ENCODE measurements at places on chromosomes 5 and 9.

DNA sequence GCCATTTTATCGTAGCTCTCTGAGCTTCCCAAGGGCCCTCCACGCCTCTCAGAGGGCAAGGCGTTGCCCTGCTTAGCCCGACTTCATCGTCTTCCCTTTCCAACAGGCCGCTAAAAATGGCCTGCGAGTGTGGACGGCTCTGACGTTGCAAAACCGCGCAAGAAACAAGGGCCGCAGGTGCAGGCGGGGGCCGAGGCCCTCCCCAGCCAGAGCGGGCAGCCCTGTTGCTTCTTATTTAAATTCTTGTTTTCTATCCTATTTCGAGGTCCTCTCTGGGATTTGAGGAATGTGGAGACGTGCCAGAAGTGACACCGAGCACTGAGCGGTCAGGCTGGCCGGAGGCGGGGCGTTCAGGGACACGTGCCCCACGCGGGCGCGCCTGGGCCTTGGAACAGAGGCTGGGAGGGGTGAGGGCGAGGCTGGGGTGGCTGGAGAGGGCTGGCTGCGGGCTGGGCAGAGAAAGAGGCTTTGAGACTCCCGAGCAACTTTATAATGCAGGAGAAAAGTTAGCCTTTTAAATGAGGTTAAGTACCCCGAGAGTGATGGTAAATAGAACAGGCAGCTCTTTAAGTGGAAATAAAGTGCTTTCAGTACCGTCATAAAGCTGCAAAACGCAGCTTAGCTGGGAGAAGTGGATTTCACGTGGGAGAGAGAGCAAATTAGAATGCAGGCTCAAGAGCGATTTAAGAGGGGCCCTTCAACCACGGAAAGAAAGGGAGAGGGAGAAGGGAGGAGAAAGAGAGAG is 243.6 kb downstream of the AUH start:
- no peak for DNase-seq

DNA sequence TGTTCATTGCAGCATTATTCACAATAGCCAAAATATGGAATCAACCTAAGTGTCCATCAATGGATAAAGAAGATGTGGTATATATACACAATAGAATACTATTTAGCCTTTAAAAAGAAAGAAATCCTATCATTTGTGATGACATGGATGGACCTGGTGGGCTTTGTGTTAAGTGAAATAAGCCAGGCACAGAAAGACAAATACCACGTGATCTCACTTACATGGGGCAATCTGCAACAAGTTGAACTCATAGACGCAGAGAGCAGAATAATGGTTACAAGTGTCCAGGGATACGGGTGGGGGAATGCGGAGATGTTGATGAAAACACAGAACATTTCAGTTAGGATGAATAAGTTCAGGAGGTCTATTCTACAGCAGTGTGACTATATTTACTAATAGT is 66.4 kb upstream of the ALDH1B1 start:
- no peak for DNase-seq

DNA sequence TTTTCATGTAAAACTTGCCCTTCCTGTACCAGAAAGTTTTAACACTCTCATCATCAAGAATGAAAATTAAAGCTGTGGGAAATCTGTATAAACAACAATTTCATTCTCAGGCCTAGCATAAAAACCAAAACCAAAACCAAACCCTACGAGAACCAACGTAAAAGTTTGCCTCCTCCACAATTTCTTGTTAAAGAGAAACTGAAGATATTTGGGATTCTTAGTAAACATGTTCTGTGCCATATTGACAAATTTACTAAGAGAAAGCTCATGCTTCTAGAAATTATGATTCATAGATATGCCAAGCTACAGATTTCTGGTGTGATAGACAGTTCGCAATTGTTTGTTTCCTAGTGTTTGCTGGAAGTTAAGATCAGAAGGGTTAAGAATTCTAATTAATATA is 801.0 kb upstream of the NUDT12 start:
- DNase-seq: no peak

DNA sequence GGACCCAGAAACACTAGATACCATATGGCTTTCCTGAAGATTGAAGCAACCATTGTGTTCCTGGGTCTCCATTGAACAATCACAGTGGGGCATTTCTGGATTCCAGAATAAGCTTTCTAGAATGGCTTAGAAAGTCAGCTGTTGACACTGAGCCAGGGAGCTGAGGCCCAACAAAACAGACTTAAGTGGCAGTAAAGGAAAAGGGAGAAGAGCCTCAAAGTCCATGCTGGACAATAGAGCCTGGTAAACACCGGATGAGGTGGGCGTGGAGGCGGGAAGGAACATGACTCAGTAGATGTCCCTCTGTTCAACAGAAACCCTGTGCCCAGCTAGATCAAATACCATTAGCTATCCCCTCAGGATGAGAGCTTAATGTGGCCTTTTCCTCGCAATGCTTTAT is 14.8 kb downstream of the SPARC start:
- no peak for DNase-seq

DNA sequence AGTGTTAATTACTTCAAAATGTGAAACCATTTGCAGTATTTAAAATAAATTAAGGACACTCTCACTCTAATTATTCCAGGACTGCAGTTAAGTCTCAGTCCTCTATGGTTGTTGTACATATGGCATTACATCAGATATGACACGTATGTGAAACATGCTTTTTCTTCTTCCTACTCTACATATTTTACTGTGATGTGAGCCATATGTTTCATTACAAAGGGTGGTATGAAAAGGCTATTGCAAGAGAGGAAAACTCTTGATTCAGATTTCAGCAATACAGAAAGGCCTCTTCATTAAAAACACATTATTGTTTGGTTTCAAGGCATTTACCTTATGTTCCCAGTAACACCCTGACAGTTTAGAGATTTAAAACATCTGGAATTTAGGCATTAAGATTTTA is 964.5 kb upstream of the DMAC1 start:
- DNase-seq: no peak

GRCh38 chr9:4689687-4690104 is 10.3 kb downstream of the CDC37L1 start:
- no peak for DNase-seq

DNA sequence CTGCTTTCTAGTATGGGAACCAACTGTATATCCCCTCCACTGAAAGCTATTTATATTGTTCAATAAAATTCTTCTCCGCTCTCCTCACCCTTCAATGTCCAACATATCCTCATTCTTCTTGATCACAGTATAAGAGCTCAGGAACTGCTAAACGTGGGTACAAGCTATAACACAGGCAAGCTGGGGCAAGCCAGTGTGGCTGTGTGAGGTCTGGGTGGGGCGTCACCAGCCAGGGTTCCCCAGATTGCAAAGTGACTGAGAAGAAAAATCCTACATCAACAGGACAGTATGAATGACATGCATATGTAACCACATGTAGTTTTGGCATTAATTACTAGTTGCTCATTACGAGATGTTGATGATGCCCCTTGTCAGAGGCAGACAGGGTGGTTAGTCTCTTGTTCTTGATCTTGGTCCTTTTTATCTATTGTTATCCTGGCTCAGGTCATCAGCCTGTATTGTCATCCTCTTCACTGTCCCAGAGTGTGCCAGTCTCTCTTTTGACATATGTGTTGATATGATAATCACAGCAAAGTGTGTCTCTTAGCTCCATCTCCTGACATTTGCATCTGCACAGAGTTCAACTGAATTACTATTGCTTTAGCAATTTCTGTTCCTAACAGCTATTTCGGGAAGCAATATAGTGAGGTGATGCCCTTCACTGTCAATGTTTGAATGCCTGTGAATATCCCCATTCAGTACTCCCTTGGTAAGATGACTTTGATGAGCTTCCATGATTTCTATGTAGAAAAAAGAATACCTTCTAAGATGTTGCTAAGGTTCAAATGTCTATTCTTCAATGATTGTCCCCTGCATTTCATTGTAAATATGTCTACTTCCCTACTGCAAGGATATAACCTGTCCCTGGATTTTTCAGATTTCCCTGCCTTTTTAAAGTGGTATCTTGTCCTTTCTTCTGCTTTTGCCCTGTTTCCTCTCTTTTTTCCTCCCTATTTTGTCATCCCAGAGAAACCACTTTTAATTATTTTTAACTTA is 140.3 kb downstream of the MAT2B start:
- no peak for DNase-seq

DNA sequence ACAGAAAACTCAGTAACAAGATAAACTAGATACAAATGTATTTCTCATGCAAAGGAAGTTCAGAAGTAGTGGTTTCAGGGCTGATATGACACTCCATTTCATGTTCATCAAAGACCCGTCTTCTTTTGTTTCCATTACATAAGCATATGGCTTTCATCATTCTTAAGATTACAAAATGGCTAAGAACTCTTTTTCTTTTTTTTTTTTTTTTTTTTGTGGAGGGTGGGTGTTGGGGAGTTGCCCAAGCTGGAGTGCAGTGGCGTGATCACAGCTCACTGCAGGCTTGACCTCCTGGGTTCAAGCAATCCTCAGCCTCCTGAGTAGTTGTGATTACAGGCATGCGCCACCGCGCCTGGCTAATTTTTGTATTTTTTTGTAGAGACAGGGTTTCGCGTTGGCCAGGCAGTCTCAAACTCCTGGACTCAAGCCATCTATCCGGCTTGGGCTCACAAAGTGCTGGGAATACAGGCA is 22.0 kb upstream of the PTBP3 start:
- no peak for DNase-seq

DNA sequence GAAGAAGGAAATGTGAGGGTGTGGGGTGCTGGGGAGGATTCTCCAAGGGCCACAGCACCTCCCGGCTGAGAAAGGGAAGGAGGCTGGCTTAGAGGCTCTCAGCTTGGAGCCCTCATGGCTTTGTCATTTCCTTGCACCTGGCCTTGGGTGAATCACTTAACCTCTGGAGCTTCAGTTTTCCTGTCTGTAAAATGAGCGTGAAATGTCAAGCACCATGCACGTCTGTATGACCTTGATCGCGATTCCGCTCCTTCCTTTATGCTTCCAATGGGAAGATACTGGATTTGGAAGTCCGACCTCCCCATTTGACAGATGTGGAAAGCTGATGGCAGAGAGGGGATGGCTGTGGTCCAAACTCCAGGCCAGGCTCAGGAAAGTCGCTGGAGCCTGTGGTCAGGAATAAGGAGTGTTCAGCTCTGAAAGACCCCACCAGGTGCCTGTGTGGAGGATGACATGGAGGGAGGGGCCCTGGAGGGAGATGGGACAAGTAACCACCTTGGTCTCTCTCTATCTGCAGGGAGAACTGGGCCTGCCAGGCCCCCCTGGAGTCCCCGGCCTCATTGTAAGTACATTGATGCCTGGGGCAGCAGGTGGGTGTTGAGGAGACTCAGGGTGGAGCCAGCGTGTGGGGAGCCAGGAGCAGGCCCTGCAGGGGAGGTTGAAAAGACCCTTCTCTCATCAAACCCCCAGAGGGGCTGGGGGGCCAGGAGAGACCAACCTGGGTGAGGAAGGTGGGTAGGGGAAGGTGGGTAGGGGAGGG is 66.5 kb downstream of the COL27A1 start:
- DNase-seq: no peak

DNA sequence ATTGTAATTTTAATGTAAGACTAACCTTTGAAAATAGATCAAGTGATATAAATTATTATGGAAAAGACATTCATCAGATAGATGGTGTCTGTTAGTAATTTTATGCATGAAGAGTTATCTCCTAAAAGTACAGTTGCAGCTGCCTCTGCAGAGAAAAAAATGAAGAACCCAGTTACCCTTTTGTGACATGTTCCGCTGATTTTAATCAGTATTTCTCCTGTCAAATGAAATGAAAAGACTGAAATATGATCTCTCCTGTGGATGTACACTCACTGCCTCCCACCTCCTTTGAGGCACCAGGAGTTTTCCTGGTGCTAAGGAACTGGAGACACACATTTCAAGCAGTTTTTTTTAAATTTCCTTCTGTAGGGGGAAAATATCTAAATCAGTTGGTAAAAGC is 277.4 kb downstream of the KIF4B start:
- DNase-seq: no peak

DNA sequence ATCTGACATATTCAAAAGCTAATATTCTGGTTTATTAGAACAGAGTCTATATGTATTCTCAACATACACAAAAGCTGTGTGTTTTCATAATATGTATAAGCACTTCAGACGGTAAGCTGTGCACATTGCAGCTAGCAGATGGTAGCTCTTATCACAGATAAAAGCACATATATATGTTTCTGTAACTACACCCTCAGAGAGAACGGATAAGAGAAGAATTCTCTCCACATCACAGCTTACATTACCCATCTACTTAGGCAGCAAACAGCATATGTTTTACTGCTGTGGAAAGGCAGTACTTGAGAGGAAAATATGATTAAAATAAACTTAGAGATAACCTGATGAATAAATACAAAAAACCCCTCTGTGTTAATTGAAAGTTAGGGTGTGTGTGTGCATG is 450.9 kb upstream of the ZNF608 start:
- DNase-seq: no peak

DNA sequence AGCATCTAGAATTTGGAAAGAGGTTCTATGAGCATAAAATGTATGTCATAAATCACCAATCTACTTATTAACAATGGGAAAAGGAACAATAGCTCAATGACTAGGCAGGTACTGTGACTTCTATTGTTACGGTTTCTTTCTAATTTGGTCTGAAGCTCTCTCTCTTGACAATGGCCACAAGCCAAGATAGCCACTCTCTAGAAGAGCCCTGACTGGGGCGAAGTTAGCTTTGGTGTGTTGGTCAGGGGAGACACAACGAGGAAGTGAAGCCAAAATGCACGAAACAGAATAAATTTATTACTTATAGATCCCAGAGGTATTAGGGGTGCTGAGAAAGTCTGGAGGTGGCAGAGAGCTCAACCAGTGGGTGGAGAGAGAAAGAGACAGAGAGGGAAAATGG is 9.4 kb upstream of the RAD23B start:
- no peak for DNase-seq

DNA sequence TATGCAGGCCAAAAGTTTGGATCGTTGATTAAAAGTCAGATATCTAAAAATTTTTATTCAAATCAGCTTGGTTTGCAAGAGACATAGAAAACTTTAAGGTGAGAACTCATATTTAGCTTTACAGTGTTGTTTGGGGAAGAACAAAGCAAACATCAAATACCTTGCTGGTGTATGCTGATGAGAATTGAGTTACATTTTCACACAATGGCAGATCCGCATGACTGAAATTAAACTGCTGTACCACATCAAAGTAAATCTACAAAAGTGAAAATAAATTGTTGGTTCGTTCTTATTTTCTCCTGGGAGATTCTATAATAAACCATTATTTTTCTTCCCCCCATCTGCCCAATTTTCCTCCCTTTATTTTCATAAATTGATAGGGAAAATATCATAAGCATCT is 198.2 kb upstream of the PCSK5 start:
- DNase-seq: no peak

GRCh38 chr5:71651579-71651978 is 64.4 kb downstream of the MCCC2 start:
- DNase-seq: no peak

All from esophagus squamous epithelium (tissue), 5 donors.